ENCODE measurements at places on chromosomes 3 and 15.

- DNase-seq: no peak
- no peak overlapping the region for H3K4me3 ChIP-seq
- no peaks in the 10 kb centered on the region for H3K36me3 ChIP-seq
- no peaks in the 10 kb centered on the region for H3K27me3 ChIP-seq
- H3K27ac ChIP-seq: no peak overlapping the region
These were observed 602.3 kb upstream of the SUCLG2 start for GRCh38 chr3:68256635-68257223.

DNA sequence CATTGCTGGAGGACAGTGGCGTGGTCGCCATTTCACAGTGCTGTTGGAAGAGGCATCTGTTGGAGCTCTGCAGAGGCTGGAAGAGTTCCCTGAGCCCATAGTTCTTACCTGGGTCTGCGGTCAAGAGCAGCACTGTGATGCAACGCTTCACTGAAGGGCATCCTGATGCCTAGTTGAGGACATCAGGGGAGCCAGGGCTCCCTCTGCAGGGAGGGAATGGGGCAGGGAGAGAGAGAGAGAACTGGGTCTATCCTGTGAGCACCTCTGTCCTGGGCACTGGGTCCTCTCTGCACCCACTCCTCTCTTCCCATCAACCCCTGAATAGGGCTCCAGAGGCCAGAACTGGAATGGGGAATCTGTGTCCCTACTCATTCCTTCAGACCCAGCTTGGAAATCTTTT is 23.9 kb upstream of the MOBP start:
- peak; percentile 7 for DNase-seq
- H3K4me3 ChIP-seq: no peak overlapping the region
- H3K4me1 ChIP-seq: no peaks in the 10 kb centered on the region
- H3K27me3 ChIP-seq: no peaks in the 10 kb centered on the region

DNA sequence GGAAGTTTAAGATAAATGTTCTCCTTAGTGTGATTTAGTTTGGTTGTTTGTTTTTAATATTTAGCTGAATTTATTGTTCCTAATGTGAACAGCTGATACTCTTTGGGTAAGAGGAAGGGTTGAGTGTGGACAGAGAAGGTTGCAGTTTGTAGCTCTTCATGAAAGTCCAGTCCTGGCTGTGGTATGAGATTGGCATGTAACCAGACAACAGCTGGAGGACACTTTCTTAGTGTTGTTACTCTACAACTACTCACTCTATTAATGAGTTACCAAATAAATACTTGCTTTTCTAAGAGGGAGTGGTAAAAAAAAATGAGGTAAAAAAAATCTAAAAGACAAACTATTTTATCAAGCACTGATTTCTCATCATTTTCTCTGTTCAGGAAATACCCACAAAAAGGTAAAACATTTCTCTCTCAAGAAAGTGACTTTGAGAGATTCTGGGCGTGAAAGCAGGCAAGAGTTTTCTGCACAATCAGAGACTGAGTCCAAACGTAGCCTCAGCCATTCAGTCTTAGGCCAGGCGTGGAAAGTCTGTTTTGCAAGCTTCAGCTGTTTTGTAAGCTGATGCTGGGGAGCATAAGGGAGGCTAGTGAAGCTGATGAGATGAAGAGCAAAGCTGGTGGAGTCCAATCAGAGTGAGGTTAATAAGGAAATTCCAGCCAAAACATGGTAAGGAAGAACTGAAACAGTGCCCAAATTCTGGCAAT is 138.5 kb upstream of the ARPP21 start:
- no peak overlapping the region for H3K27ac ChIP-seq
- no peaks in the 10 kb centered on the region for H3K36me3 ChIP-seq
- no peak overlapping the region for H3K4me3 ChIP-seq
- DNase-seq: no peak
- H3K4me1 ChIP-seq: no peaks in the 10 kb centered on the region

GRCh38 chr3:121482660-121483059 is 63.1 kb downstream of the POLQ start:
- no peak for DNase-seq
- no peaks in the 10 kb centered on the region for H3K36me3 ChIP-seq
- no peaks in the 10 kb centered on the region for H3K27me3 ChIP-seq
- no peak overlapping the region for H3K4me3 ChIP-seq
- H3K4me1 ChIP-seq: no peaks in the 10 kb centered on the region

DNA sequence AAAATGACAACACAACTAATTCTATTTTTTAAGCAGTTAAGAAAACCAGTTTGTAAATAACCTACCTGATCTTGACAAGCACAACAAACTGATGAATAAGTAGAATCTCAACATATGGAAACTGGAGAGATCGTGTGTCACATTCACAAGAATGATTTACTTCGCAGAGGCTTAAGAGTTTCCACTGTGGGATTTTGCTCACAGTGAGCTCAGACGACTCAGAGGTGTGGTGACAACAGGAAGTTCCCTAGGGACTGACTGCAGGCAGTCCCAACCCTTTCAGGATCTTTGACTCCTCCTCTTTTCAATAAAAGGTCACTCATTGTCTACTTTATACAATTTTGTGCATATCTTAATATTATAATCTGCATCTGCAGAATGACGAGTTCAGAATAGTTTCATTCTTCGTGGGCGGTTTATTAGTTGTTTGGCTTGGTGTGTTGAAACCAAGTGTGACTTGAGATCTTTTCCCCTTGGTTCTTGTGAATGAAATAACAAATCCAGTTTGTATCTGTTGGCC is at the start of gene LIPH:
Gene LIPH (minus strand): TSS at position 231 of the 520 bp plus-strand sequence. CDS start 117 bp downstream, at position 114.
- H3K4me1 ChIP-seq: peaks cover 31% of the 10 kb centered on the region
- H3K36me3 ChIP-seq: no peaks in the 10 kb centered on the region
- no peak for DNase-seq
- no peaks in the 10 kb centered on the region for H3K27me3 ChIP-seq
- H3K4me3 ChIP-seq: peak within 1 kb of the TSS; percentile 26
- H3K27ac ChIP-seq: no peak within 1 kb of the TSS

Data from HepG2 (cell line).